Pancreas (tissue), 10 donors: ENCODE measurements at places on chromosomes 16 and 17. TPM values are rescaled to one million over a fixed set of nuclear protein-coding genes. Genes with fewer than 3 reads are reported as not detected.

DNA sequence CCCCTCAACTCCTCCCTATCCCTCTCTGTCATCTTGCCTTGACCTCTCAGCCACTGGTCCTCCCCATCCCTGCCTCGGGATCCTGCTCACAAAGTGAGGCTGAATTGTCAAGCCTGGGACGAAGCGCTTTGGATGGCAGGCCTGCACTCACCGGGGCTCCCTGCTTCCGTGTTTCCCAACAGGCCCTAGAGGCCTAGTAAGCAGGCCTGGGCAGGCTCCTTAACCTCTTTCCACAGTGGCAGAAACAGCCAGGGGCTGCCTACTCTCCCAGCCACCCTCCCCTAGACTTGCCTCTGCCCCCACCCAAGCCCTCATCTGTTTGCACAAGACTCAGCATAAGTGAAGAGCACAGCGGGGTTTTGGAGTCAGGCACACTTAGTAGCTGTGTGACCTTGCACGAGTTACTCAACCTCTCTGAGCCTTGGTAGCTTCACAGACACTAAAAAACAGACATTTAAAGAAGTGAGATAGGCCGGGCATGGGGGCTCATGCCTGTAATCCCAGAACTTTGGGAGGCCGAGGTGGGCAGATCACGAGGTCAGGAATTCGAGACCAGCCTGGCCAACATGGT, 5.0 kb upstream of the FADS6 start:
- DNase-seq, result no peak

DNA sequence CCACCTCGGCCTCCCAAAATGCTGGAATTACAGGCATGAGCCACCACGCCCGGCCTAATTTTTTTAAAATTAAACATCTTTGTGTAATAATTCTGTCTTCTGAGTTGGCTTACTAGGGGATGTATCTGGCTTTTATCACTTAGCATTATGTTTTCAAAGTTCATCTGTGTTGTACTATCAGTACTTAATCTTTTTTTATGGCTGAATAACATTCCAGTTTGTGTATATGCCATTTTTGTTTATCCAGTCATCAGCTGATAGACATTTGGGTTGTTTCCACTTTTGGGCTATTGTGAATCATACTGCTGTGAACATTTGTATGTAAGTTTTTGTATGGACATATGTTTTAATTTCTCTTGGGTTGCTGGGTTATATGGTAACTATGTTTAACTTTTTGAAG, 69.0 kb downstream of the CHD9 start:
- no peak for DNase-seq

DNA sequence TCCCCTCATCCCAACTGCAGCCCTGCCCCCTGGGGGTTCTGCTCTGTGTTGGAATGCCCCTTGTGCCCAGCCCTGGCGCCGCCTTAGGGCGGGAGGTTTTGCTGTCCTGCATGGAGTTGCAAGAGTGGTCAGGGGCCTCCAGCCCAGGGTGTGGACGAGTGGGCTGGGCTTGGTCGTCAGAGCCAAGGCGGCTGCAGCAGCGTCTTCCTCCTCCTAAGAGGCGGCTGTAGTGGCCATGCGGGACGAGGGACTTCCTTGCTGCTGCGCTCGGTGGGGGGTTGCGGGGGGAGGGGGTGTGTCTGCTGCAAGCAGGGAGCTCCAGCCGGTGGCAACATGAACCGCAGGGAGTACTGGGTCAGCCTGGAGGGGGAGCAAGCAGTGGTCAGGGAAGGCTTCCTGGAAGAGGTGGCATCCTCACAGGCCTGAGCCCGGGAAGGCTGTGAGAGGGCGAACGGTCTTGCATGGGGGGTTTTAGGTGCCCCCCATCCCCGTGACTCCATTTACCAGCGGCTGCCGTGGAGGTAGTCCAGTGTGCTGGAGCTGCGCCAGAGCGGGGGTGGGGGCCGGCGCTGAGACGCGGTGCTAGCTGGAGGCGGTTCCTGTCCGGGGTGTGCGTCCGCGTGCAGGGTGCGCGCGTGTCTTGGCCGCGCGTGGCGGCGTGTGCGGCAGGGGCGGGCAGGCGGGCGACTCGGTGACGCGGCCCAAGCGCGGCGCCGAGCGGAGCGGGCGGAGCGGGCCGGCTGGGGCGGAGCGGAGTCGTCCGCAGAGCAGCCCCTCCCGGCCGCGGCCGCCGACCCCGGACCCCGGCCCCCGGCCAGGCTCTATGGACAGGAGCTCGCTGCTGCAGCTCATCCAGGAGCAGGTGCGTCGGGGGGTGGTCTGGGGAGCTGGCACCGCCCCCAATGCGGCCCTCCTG, at the start of gene RHBDL1:
Gene RHBDL1, plus strand, starts transcription at position 704 of the 916 bp plus-strand sequence. Its CDS starts 120 bp downstream, at position 824.
- DNase-seq, result peak; percentile 53

- peak; percentile 91 for DNase-seq
Measured at GRCh38 chr16:88489163-88489741, 36.2 kb downstream of the ZFPM1 start.

GRCh38 chr17:51434434-51435170, 174.3 kb downstream of the UTP18 start:
- DNase-seq, result no peak

- no peak for DNase-seq
Measured at GRCh38 chr17:68606451-68607307, 5.5 kb upstream of the FAM20A start.

OR1A1 gene
- not detected for total RNA-seq

DNA sequence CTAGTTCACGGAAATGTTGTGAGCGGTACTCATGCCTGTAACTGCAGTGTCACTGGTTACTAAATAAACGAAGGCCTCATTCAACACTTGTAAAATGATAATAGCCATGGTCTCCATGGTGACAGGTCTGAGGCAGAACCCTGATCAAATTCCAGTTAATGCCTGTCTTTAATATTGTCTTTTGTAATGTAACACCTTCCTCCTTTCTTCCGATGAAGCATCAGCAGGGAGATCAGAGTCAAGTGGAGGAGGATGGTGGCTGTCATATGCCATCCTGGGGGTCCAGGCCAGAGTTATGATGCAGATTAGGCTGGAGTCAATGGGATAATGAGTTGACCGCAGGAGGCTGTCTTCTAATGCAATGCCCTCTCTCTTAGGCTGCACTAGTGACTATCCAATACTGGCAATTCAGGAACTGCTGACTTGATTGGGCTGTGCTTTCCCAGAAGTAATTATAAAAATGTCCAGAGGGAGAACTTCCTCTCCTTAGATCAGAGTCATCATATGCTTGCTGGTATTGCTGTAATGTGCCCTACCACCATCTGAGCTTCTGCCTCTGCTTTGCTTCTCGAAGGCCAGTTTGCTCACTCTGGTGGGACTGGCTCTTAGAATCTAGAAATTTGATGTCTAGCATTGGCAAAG, 419.1 kb downstream of the CA10 start:
- DNase-seq, result no peak

PRSS36 gene
- 0.47 TPM for total RNA-seq

DNA sequence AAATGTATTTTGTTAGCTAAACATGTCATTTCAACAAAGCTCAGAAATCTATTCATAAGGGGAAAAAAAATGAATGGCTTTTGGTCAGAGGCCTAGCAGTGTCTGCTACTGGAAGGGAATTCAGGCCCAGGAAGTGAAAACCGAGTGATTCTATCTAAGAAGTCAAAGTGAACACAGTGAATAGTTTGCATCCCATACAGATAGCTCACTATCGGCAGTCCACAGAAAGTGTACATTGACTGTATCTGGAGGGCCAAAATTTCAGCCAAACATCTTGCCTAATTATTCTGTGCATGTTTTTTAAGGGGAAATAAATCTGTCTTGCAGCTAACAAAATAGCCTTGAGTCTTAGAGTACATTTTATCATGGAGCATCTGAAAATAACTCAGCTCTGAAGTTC, 214.4 kb upstream of the CACNG5 start:
- no peak for DNase-seq

SRCIN1 gene
- 5.8 TPM for total RNA-seq

COX10 gene
- 10.3 TPM for total RNA-seq

NT5M gene
- 1.3 TPM for total RNA-seq

APOH gene
- total RNA-seq, result 8.3 TPM

GRCh38 chr16:34802848-34803599, 1343.6 kb downstream of the TP53TG3F start:
- DNase-seq, result peak; percentile 30

DNA sequence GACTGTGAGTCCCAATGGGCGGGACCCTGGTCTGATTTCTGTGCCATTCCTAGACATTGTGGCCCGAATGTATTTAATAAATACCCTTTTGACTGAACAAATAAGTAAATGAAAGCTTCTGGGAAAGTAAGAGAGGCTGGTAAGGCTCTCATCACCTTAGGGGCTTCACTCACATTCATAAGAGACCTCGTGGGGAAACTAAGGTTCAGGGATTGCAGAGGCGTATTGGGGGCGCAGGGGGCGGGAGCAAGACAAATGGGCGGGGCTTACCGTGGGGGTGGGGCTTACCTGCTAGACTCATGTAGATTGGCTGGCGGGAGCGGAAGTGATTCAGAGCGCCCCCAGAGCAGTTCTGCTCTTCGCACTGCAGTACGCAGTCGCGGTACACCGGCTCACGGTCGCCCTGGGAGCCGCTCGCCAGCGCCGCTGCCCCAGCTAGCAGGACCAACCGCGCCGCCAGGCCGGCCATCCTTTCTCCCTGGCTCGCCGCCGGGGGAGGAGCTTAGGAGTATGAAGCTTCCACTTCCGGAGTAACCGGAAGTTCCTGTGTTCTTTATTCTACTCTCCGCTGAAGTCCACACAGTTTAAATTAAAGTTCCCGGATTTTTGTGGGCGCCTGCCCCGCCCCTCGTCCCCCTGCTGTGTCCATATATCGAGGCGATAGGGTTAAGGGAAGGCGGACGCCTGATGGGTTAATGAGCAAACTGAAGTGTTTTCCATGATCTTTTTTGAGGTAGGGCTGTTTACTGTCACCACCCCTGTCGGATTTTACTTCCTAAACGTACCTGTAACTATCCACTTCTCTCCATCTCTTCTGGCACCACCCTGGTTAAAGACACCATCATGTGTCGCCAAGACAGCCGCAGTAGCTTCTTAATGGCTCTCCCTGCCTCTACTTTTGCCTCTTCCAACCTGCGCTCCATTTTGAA, at the start of gene PGAP3:
Gene PGAP3, minus strand, starts transcription at position 512 of the 929 bp plus-strand sequence. Its CDS starts 43 bp downstream, at position 469.
- peak; percentile 85 for DNase-seq

DNA sequence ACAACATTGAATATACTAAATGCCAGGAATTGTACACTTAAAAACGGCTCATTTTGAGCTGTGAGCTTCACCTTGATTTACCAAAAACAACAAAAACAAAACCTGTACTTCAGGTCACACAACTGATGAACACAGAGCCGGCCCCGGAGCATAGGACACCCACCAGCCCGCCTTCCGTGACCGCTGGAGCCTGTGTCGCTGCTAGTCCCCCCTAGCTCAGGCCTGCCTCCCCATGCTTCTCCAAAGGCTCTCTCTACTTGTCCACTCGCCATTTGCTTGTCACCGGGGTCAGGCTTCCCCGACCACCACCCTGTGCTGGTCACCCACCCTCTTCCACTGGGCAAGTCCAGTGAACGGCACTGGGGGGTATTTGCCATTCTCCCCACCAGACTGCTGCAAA, 113.8 kb upstream of the TNRC6C start:
- DNase-seq, result no peak

LYRM1 gene
- 17.5 TPM for total RNA-seq
